ENCODE measurements at places on chromosomes 16 and 17.

DNA sequence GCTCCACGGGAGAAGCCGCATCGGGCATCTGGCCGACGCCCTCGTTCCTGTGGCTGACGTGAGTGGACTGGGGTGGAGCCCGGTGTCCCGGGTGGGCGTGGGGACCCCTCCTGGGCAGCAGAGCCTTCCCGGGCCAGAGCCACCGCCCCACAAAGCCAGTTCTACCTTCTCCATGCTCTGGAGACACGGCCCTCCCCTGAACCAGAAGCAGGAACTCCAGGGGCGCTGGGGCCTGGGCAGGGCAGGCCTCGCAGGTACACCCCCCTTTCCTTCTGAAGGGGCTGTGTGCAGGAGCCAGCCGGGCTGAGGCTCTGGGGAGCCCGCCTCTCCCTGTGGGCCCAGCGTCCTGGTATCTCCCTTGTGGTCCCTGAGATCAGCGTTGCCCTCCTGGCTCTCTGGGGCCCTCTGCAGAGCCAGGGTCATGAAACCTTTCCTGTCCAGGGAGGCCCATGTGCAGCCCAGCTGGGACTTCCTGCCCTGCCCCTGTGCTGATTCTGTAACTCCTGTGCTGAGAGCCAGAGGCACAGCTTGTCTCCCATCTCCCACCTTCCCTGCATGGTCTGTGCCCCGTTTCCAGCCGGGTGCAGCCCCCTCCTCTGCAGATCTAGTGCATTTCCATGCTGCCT lies 6.5 kb downstream of the PIGQ start:
- DNase-seq: no peak

DNA sequence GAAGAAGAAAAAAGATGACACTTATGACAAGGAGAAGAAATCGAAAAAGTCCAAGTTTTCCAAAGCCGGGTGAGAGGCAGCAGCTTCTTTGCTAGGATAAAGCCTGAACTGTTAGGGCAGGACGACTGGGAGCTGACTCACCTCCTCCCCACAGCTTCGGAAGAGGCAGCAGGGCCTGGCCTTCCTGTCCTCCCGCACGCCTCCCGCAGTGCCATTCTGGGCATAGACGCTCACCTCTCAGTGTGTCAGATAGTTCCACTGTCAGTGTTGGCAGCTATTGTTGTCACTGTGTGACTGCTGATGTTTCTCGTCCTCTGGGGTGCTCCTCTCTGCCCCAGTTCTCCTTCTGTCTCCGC lies 12.6 kb downstream of the UBN1 start:
- DNase-seq: no peak

DNA sequence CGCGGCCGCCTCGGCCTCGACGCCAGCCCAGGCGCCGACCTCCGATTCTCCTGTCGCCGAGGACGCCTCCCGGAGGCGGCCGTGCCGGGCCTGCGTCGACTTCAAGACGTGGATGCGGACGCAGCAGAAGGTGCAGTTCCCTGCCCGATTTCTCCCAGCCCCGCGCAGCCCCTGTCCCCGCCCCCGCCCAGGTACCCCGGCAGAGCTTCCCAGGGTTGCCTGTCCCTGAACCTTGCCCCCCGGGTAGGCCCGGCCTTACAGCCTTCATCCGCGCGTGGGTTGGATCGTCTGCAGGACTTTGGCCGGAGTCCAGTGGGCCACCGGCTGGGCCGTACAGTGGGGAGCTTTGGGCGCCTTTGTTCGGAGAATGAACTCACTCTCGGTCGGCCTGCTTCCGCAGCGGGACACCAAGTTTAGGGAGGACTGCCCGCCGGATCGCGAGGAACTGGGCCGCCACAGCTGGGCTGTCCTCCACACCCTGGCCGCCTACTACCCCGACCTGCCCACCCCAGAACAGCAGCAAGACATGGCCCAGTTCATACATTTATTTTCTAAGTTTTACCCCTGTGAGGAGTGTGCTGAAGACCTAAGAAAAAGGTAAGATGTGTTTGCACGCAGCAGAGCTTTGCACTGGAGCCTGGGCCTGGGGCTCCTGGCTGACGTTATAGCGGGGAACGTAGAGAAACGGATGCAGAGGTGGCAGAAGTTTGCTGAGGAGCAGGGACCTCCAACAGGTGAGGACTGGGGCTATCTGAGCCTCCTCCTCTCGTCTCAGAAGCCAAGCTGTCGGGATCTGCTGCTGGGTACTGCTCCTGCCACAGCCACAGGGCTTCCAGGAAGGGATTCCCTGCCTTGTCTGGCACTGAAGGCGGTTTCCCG lies 593 bp downstream of the GFER start:
- DNase-seq: no peak

GRCh38 chr17:80146121-80147034 lies 550 bp downstream of the EIF4A3 start:
- DNase-seq: peak; percentile 59

GRCh38 chr17:29344201-29344856 lies 45.8 kb upstream of the TAOK1 start:
- DNase-seq: no peak

- DNase-seq: no peak
Measured at GRCh38 chr17:65630502-65630901, 69.1 kb upstream of the AXIN2 start.

GRCh38 chr16:83648347-83648746 lies 159.4 kb upstream of the HSBP1 start:
- no peak for DNase-seq

- DNase-seq: no peak
Measured at GRCh38 chr16:27458258-27458657, 56.3 kb downstream of the IL21R start.

DNA sequence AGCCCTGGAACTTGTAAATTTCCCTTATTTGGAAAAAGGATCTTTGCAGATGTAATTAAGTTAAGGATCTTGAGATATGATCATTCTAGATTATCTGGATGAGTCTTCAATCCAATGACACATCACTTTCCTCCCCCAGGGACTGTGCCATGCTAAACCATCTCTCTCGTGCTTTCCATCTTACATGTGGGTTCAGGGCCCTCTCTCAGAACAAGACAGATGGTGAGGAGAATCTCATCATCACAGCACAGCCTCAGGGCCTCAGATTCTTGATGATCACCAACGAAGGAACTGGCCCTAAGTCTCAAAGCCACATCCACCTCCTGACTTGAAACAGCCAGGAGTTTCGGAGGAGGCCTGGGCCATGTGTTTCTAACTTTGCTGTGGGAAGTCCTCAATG lies 78.7 kb downstream of the LITAF start:
- no peak for DNase-seq

DNA sequence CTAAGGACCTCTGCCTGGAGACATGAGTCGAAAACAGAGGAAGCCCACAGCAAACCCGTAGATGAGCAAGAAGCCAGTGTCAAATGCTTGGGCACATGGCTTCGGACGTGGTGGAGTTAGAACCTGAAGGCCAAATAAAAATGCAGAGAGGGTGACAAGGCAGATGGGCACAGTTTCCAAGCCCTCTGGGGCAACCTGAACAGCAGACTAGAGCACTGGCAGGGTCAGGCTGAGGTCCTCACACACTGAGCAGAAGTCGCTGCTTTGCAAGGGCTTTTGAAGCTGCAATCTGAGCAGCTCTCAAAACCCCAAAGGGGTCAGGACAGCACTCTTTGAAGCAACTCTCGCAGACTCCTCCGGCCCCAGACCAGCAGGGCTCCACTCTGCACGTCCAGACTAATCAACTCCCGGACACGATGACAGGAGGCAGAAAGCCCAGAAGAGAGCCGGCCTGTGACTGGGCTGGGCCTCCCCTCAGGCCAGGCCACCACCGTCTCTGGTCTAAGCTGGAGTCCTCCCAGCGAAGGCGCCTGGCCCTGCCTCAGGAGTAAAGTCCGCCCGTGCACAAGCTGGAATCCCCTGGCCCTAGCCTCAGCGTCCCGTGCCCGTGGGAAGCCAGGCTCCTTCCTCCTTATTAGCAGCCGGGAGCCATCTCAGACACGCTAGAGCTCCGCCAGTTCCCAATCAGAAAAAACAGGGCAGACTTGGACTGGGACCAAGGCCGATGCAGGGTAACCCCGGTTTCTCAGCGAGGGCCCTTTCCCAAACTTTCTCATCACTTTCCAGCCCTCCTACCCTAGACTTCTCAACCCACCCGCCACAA lies 924 bp downstream of the SMARCD2 start:
- peak; percentile 26 for DNase-seq

DNA sequence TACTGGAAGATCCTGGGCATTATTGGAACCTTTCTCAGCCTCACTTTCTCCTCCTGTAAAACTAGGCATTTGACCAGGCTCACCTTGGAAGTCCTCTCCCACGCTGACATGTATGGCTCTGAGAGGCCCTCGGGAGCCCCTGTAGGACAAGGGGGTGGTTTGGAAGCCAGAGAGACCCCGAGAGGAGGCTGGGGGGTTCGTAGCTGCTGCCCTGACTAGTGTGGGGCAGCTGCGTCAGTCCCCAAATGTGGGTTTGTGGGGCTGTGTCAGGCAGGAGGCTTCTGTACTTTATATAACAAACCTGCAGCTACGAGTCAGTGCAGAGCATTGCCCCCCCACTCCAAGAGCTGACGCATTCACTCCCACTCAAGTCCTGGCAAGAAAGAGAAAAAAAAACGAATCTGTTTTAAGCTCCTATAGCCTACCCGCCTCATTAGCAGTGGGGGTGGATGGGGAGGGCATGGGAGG lies 1.8 kb downstream of the CX3CL1 start:
- DNase-seq: no peak

DNA sequence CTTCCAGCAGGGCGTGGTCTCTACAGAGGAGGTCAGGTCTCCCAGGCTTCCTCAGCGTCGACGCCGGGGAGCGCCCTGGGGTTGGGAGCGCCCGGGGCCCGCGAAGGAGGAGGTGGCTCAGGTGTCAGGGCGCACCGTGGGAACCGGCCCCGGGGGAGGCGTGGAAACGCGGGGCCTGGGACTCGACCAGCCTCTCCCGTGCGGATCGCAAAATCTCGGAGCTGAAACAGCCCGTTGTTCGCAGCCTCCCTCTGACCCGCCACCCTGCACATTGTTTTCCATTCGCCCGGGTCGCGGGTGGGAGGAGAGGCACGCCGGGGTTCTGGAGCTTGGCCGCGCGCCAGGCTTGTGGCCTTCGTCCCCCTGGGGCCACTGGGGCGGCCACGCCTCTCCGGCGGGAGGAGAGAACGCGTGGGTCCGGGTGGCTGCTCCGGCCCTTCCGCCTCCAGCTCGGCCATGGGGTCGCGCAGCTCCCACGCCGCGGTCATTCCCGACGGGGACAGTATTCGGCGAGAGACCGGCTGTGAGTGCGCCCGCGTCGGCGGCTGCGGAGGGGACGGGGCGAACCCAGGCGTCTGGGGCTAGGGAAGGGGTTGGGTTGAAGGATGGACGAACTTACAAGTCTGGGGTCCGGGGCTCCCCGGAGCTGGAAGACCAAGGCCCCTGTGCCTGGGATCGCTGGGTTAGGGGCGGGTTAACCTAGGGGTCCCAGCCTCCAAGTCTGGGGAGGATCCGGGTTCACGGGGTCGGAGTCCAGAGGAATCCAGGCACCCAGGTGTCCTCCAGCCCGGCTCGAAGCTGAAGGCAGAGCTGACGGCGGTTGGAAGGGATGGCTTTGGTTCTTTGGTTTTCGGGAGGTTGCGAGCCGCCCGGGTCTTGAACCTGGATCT lies at the start of gene CHP2:
Gene CHP2, plus strand, starts transcription at position 433 of the 890 bp plus-strand sequence. Its CDS starts 24 bp downstream, at position 457.
- DNase-seq: no peak

DNA sequence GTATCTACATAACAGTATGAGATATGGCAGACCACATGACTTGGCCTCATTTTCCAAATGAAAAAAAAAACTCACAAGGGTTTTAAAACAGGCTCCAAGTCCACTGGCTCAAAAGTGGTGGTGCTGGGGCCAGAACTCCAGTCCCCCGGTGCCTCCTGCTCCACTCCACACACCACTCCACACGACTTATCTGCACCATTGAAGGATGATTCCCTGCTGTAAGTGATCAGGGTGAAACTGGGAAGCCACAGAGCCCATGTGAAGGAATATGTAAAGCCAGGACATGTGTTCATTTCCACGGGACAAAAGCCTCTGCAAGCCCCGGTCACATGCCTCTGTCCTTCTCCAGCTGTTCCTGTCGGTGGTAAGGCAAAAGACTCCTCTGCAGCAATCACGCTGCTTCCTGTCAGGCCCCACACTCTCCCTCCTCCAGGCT lies 97.2 kb downstream of the ZNF18 start:
- DNase-seq: no peak

DNA sequence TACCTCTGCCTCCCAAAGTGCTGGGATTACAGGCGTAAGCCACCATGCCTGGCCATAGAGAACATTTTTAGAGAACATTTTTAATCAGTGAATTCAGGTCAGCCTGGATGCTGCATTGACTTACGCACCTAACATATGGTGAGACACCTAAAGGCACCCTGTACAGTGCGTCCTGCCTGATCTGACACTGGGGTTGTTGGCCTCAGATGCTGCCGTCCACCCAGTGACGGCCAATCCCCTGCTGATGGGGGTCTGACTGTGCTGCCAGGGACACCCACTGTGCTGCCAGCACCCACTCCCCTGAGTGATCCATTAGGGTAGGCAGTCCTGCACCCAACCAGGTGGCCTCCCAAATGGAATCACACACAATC lies 38.5 kb downstream of the WNT3 start:
- DNase-seq: no peak

DNA sequence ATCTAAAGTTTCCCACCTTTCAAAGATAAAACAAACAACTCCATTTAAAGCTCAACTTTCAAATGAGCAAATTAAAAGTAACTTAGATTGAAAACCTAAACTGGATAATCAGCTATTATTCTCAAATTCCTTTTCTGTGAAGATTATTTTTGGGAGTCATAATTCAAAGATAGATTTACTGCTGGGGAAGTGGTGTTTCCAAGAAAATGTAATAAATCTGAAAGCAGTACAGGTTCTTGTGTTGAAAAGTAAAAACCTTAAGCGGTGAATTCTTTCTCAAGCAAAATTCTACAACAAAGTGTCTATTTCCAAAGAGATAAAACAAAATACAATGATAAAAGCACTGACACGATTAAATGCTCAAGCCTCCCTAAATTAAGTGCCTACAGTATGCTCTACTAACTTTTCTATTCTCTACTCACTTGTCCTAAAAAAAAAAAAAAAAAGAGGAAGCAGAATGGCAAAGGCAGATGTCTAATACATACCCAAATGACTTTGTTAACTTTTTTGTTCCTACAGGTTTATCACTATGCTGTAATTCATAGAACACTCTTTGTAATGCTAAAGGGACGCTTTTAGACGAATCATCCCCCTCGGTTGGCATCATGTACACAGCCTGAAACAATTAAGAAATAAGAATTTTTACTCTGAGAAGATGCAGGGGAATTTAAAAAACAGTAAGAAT lies 34.5 kb downstream of the LITAFD start:
- DNase-seq: no peak

All from NCI-H1092 treated with DMSO at 0.1 percent for 48 hours (cell line).